ENCODE measurements at places on chromosomes 5 and 9.

DNA sequence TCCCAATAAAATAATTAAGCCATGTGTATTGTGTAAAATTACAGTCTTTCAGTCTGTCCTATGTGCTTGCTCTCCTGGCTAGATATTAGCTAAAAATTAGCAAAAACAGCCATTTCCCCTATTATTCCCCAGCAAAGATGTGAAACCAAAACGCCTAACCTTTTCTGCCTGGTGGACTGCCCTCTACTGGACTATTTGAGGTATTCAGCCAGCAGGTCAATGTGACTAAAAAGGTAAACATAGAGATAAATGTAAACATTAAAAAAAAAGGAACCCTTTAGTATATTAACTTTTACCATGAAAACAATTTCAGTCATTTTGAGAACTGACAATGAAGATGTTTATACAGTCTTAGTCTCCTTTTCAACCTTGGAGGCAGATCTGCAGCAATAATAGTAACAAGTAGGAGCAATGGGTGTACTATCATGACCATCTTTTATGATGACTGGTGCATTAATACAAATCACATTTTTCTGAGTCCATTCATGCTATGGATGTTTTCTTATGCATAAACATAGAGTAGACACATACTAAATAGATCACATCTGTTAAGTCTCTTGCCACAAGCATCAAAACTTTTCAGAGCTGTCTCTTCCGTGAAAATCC lies 10.1 kb downstream of the ATG12 start:
- no peak for DNase-seq

DNA sequence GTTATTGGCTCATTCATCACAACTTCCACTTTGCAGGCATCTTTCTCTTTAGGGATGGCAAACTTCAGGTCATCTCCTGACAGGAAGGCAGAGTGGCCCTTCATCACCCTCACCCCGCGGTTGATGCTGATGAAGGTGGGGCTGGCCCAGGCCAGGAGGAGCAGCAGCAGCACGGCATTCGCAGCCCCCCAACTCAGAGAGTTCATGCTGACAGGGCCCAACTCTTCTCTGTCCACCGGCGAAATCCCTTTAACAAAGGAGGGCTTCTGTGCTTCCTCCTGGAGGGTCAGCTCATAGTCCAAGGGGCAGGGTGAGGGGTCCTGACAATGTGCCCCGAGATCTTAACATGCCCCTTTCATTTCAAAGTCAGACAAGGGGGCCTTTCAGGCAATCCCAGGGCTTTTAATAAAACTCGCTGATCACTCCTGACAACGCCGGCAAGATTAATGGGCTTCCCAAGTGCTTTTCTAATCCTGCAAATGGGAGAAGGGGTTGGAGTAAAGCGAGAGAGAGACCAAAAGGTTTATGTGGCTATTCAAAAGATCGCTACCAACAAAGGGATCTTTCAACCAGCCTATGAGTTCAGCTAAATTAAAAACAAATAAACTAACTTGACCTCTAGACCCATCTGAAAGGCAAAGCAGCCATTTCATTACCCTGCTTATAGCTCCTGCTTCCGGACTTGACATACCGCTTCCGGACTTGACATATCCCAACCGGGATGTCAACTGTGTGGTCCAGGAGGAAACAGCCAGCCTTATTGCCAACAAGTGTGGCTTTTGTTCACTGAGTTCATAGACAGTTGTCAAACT lies 41.2 kb downstream of the FREM1 start:
- no peak for DNase-seq

- peak; percentile 46 for DNase-seq
Measured at GRCh38 chr5:135398160-135398854, 724 bp downstream of the MACROH2A1 start.

GRCh38 chr5:181204113-181204825 lies 727 bp downstream of the TRIM7 start:
- peak; percentile 37 for DNase-seq

GRCh38 chr9:109498195-109499092 lies at the start of gene PTPN3:
PTPN3 (minus strand) TSS chr9:109498307; CDS start chr9:109463434, 34,873 bp downstream.
- DNase-seq = peak; percentile 28

DNA sequence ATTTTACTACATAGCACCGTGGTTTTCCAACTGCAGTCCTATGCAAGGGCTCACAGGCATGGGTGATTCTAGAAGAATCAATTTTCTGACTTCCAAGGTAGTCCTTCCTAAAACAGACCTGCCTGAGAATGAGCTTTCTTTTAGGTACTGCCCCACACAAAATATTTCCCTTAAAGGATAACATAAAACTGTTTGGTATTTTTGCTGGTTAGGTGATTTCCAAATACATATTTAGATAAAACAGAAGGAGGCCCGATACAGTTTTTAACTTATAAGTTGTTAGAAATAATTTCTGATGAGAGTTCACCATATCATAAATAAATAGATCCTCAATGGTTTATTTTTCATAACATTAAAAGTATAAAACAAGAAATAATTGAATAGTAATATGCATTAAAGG lies 46.4 kb downstream of the COX7C start:
- no peak for DNase-seq

- DNase-seq = no peak
Measured at GRCh38 chr5:172688349-172689217, 47.5 kb downstream of the NEURL1B start.

DNA sequence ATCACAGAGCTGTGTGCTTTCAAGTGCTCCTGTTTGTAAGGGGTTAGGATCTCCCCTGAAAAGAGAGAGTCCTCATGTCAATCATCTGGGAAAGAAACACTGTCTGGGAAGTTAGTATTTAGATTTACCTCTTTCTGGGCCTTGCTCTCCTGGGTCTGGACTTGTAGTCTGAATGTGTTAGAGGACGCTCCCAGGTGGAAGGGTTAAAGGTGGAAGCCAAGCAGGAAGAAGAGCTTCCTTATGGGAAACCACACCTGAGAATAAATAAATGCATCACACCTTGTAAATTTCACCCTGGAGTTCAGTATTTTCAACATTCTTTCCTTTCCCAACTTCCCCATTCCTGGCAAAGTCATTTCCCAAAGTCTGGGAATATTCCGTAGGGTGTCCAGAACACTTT lies 1.3 kb downstream of the PLGRKT start:
- no peak for DNase-seq

GRCh38 chr5:154971501-154971900 lies 30.6 kb downstream of the MRPL22 start:
- DNase-seq = no peak

DNA sequence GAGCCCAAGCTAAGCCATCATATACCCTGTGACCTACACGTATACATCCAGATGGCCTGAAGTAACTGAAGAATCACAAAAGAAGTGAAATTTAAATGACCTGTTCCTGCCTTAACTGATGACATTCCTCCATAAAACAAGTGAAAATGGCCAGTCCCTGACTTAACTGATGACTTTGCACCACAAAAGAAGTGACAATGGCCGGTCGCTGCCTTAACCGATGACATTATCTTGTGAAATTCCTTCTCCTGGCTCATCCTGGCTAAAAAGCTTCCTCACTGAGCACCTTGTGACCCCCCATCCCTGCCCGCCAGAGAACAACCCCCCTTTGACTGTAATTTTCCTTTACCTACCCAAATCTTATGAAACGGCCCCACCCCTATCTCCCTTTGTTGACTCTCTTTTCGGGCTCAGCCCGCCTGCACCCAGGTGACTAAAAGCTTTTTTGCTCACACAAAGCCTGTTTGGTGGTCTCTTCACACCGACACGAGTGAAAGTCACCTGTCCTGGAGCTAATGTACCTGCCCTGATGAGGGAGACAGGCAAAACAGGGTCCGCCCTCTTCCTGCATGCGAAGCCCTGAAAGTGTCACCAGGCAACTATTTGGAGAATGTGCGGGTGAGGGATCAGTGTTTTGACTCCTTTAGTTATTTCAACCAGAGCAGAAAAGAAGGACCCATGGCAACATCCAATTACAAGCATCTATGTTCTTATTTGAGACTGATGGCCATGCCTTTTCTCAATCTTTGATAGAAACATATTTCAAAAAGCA lies 266.1 kb downstream of the SMARCA2 start:
- peak; percentile 77 for DNase-seq
